ENCODE measurements at places on chromosomes 7 and 10. TPM values are rescaled to one million over a fixed set of nuclear protein-coding genes. Genes with fewer than 3 reads are reported as not detected.

ZNF487 gene
- 7.5 TPM for total RNA-seq

SRPK2 gene
- total RNA-seq: 31.6 TPM

PAPSS2 gene
- 123 TPM for total RNA-seq

UCN3 gene
- 5.9 TPM for total RNA-seq

NPY4R gene
- total RNA-seq: 25.3 TPM

OLAH gene
- total RNA-seq: 0.16 TPM

TEX47 gene
- total RNA-seq: not detected

STMP1 gene
- total RNA-seq: 28.5 TPM

TBXAS1 gene
- total RNA-seq: 15.6 TPM

PMPCB gene
- 65.2 TPM for total RNA-seq

OGDHL gene
- total RNA-seq: 2.6 TPM

PPP1R3C gene
- 23.3 TPM for total RNA-seq

DNA sequence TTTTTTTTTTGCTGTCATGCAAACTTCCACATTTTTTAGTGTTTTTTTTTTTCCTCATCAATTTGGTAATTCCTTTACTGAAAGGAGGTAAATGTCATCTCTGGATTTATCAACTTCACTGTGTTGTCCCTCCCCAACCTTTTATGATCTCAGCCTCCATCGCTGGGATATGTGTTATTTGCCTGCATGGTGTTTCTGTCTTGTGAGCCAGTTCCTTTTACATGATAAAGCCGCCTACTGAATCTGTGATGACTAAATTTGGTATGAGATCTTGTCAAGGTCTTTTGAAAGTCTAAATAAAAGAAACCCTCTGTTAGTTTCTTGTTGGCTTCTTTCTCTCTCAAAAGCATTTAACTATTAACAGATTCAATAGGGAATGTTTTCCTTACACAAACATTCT lies 39.3 kb downstream of the TAS2R41 start:
- no peak for DNase-seq

GRCh38 chr7:95737828-95738505 lies 34.4 kb upstream of the DYNC1I1 start:
- no peak for DNase-seq

GRCh38 chr10:113945075-113945686 lies 90.7 kb downstream of the NHLRC2 start:
- DNase-seq: no peak

- no peak for DNase-seq
Observed at GRCh38 chr10:30495687-30496086, 61.7 kb downstream of the MAP3K8 start.

DNA sequence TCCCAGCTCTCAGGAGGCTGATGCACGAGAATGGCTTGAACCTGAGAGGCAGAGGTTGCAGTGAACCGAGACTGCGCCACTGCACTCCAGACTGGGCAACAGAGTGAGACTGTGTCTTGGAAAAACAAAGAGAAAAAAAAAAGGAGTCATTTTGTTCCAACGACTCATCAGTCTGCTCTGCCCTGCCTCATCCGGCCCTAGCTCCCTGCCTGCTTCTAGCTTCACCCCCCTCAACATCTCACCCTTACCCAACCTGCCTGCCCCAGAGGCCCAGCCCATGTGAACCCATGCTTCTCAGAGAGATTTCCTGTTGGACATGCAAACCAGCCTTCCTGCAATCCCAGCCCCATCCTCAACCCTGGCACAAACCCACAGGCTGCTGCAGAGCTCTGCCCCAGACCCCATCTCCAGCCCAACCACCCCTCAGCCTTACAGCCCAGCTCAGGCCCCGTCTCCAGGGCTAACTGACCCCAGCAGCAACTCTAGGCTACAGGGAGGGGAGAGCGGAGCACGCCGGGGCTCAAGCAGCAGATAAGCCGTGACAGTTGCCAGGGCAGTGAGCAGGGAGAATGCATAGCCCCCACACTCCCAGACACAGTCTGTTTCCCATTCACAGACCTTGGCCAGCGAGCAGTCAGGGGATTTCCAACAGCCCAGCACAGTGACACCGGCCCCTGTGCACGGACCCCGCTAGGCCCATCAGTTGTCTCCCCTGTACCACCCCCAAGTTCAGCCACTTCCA lies 86.0 kb upstream of the KCTD7 start:
- DNase-seq: peak; percentile 26

DNA sequence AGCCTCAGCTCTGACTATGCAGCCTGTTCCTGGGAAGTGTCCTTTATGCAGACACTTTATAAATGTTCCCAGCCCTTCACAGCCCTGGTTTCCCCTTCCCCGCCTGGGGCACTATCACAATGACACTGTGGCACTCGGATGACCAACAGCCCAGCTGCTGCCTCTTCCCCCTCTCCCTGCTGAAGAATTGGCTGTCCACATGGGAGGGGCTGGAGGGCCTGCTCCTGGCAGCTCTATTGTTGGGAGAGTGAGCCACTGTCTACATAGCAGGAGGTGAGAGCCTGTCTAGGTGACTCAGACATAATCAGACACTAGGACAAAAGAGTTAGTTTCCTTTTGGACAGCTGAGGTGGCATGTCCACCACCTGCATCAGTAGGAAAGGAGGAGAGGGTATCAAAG lies 437.5 kb downstream of the PLXNA4 start:
- no peak for DNase-seq

- DNase-seq: no peak
Observed at GRCh38 chr10:32489901-32490300, 44.0 kb downstream of the CCDC7 start.

DNA sequence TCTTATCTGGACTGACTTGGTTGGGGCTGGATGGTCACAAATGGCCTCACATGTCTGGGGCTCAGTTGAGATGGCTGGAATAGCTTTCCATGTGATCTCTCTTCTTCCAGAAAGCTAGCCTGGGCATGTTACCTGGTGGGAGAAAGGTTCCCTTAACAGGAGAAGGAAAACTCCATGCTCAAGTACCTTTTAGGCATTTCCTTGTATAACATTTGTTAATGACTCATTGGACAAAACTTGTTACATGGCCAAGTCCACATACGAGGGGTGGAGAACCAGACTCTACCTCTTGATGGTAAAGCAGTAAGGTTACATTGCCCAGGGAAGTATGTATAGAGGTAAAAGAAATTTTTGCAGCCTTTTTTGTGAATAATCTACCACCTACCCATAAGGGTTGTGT lies 826.4 kb downstream of the LRMDA start:
- no peak for DNase-seq

DNA sequence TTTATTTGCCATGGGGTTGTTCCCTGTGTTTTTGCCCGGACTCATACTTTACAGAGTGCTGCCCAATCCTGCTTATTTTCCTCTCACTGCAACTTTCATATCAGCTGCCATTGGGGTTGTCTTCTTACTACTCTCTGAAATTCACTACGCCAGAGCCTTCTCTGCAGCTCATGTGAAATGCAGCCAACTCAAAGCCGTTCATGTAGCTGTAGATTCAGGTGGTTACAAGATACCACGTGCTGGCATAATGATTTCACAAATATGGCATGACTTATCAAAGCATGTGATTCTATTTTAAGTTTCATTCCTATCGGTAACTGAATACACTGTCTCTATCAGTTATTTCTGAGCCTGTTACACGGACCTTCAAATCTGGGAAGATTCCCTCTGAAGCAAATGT lies 130.3 kb upstream of the WNT16 start:
- no peak for DNase-seq

DNA sequence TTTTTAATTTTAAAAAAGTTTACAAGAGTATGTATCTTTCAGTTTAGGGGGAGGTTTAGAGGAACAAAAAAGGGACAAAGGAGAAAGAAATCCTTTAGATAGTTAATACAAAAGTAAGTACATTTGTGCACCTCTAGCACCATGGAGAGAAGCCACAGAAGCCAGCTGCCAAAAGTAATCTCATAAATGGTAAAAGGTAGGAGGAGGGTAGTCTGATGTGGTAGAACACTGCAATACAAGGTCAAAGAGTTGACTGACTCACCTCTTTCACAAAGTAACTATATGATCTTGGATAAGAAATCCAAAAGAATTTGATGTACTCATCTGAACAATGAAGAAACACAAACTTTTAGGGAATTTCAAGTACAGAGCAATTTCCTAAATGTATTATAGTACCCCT lies 68.1 kb downstream of the CNOT4 start:
- DNase-seq: no peak

GRCh38 chr10:24822590-24822989 lies 98.9 kb upstream of the ARHGAP21 start:
- no peak for DNase-seq

DNA sequence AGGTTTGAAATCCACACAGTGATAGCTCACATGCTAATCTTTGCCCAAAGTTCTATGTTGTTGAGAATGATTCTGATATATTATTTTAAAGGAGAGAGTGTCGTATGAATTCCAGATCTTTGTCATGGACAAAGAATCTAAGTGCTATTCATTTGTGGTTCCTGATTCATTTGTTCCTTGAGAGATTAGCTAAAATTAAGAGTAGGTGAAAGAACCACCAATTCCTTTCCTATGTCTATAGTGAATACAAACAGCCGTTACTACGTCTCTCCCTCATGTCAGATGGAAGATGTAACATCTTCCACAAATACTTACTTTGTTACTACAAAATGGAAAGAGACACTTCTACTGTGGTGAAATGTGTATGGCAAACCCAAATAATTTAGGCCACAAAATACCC lies 3.3 kb upstream of the PLXDC2 start:
- DNase-seq: no peak

DNA sequence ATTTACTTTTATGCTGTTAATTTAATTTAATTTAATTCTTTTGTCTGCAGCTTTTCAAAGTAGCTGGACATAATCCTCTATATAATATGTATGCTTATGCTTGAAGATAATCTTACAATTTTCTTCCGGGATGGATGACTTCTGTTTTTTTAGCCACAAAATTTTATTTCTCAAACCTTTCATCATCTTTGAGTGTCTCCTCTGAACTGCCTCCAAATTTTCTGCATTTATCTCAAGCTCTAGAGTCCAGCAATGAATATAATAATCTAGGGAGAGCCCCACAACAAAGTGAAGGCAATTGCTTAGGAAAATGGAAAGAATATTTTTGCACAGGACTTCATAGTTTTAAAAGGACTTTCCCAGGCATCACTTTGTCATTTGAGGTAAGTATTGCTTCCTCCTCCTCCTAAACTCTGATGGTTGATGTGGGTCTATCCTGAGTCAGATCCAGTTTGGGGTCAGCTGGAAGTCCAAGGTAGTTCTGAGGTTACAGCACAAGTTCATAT lies 53.7 kb upstream of the FAM3C start:
- no peak for DNase-seq

GRCh38 chr10:96208271-96208670 lies 63.1 kb downstream of the BLNK start:
- no peak for DNase-seq

DNA sequence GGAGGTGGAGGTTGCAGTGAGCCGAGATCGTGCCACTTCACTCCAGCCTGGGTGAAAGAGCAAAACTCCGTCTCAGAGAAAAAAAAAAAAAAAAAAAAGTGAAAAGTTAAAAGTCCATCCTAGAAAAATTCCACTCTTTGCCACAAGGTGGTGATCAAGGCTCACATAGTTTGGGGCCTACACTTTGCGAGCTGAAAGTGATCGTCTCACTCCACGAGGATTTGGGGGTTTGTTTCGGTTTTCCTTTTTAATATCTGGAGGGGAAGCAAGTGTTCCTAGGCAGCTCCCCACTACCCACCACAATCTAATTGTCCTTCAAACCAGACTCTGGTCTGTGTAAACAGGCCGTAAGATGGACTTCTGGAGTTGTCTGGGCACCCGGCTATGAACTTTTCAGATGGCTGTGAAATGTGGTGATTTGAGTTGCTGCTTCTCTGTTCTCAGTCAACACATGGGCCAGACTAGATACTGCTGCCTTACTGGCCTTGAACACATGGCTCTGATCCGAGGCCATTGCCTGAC lies 27.1 kb downstream of the PRLHR start:
- DNase-seq: no peak

DNA sequence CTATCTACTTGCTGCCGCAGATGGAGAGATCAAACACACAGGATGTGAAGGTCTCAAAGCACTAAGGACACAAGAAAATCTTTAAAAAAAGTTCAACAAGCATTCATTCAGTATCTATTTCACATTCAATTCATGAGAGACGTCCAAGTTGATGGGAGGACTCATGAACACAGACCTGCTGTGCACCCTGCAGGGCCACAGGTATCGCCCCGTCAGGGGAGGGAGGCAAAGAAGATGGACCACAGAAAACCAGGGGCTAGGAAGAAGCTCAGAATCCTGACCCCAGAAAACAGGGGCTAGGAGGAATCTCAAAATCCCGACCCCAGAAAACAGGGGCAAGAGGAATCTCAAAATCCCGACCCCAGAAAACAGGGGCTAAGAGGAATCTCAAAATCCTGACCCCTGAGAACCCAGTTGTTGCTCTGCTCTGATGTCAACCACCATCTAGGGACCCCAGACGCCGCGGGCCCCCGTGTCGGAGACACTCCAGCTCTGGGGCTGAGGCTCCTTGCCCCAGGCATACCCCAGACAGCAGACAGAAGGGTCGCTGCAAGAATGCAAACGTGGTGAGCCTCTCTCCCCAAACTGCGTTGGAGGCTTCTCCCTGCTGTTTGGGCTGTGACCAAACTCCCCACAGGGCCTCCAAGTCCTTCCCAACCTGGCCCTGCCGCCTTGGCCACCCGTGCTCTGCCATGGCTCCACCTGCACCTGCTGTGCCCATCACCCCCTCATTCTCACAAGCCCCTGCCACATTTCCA lies 197.6 kb downstream of the DIP2C start:
- DNase-seq: no peak

GRCh38 chr10:86545101-86545500 lies 23.5 kb upstream of the WAPL start:
- no peak for DNase-seq

DNA sequence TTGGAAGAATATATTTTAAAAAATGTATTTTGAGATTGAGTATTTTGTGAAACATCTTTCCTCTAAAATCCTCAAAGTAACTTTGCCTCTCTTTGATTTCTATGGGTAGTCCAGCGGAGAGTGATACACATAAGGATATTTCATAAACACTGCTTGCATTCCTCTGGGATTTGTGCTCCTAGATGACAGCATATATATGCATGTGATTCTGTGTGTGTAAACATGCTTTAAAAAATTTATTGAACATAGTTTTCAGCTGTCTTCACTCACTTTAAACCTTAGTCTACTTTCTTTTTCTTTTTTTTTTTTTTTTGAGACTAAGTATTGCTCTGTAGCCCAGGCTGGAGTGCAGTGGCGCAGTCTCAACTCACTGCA lies 84.6 kb downstream of the KAT6B start:
- no peak for DNase-seq

DNA sequence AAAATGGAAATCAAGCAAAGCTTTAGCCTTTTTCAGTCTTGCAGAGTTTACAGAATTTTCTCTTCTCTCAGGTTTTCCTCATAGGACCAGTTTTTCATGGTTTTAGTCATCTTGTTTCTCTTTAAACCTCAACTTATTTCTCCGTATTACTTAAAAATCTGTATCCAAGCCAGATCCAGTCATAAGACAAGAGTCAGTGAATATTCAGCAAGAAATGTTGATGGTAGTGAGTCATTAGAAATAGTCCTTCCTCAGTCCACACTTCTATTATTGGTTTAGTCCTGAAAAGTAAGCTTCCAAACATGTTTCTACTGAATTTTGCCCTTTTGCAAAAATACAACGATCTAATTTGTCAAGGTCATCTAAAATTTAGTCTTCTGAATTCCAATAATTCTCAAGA lies 107.0 kb downstream of the VIM start:
- DNase-seq: no peak
